Frontal cortex (tissue), 4 donors: ENCODE measurements at places on chromosomes 2 and 18.

DNA sequence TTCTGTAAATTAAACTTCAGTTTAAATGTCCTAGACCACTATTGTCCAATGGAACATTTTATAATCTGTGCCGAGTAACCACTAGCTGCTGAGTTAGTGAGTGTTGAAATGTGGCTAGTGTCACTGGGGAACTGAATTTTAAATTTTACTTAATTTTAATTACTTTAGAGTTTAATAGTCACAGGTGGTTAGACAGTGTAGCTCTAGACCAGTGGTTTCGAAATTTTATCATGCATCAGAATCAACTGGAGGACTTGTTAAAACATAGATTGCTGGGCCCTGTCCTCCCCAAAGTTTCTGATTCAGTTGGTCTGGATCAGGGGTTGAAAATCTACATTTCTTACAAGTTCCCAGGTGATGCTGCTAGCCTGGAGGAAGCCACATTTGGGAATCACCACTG, 110.4 kb downstream of the FMNL2 start:
- DNase-seq, result no peak

DNA sequence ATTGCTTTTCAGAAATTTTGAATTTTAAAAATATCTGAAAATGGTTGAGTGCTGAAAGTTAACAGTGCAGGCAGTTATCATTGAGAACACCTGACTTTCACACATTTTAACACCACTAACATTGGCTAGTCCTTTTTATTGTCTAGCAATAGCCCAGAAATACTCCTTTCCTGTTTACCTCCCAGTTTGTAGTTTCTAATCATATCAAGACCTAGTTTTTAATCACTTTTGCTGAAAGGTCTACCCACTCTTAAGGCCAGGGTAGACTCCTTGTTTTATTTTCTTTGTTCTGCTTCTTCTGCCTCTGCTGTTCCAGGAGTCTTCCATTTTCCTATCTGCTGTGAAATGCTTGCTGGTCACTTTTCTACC, 72.1 kb downstream of the UBE2E3 start:
- DNase-seq, result no peak

- no peak for DNase-seq
These were observed 2.3 kb downstream of the TM4SF20 start for GRCh38 chr2:227376656-227377396.

- no peak for DNase-seq
These were observed 48.0 kb downstream of the HDLBP start for GRCh38 chr2:241267249-241268067.

DNA sequence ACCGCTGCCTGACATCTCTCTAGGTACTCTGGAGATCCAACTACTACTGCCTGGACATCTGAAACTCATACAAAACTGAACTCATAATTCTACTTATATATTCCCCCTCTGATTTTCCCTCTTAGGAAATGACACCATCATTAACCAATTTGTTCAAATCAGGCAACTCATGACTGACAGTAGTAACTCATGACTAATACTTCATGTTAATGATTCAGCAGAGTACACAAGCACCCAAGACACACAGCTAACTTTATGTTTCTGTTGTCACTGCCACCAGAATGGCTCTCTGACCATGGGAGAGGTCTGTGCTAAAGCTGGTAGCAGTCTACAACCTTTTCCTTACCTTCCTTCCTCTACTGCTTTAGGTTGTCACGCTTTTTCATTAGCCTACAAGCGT, 91.1 kb downstream of the ITSN2 start:
- no peak for DNase-seq

GRCh38 chr18:65526099-65526498, 224.7 kb upstream of the CDH7 start:
- no peak for DNase-seq

GRCh38 chr2:232228971-232229894, 149.3 kb upstream of the ALPP start:
- DNase-seq, result no peak

DNA sequence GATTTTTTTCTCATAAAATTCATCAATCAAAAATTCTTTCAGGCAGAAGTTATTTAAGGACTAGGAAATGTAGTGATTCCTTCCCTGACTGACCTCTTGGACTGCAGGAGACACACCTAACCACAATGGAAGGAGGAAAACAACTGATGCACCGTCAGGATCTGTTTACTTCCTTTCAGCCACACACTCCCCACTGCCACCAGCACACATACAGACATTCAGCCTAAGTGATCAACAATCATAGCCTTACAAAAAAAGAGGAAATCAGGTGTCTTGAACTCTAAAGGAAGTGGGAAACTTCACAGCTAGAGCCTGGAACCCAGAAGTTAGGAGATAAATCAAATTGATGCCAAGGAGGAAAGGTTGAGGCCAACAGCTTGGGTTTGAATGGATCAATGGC, 213.5 kb upstream of the ACVR2A start:
- DNase-seq, result no peak

DNA sequence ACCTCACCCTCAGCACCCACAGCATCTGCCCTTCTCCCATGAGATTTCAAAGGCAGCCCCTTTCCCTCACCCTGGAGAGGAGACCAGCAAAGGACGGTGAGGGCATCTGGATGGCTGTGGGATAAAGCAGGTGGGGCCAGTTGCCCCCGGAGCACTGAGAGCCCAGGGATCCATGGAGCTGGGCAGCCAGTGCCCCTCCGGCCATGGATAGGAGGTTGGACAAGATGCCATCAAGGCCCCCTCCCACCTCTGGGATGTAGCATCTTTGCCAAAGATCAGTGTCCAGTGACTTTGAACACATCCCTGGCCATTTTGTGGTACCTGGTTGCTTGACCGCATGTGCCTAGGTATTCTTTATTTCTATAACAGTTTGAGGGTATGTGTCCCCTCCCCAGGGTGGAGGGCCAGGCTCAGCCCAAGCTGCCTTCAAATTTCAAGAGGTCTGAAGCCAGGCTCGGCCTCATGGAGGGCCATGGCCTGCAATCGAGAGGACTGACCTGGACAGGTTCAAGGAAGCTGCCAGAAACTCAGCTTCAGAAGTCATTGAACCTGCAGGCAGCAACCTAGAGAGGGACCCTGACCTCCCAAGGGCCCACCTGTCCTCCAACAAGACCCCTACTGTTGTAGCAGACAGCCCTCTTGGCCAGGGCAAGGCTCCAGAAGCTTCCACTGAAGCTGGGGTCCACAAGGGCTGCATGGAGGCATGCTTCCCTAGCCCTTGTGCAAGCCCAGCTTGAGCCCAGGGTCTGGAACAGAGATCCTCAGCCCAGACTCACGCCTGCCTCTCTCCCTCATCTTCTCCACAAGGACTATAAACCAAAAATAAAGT, 55.5 kb upstream of the BIN1 start:
- no peak for DNase-seq

GRCh38 chr18:72866901-72867745, 664 bp downstream of the NETO1 start:
- DNase-seq, result no peak

GRCh38 chr2:208358758-208359631, 47.6 kb upstream of the PTH2R start:
- no peak for DNase-seq

DNA sequence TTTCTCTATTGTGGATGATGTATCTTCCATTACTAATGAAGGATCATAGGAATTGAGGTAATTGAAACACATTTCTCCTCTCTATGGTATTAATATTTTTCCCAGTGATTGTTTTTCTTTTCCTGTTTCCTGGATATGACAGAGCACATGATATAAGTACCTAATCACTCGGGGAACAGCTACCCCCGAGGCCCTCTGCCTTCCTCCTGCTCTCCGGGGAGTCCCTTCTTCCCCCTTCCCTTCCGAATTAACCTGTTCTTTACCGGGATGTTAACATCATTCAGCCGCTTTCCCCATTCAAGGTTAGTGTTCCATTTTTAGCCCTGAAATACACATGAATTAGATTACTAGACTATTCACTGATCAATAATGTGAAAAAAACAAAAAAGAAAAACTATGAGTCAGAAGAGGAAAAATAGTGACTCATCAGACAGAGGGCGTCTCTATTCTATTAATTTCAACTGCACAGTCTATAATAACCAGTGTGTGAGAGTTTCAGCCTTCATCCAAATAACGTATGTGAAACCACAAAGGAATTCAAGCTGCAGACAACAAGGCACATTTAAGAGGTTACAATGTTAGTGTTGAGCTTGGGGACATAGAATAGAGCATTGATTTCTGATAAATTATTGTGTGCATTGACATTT, 450.8 kb downstream of the DLGAP1 start:
- no peak for DNase-seq

DNA sequence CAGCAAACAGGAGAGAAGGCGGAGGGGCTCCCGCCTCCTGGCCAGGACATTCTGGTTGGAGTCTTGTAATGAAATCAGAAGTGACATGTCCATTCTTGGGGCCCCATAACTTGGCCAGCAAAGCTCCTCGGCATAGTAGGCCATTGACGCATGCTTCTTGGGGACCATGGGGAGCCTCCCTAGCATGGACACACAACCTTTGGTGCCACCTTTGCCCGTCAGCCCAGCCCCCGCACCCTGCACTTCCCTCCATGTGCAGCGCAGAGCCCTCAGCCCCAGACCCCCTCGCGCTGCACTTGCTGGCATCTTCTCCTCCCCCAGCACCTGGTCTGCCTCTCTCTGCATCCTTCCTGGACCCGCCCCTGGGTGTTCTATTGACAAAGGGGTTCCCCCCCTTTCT, 23.1 kb downstream of the DCDC2C start:
- no peak for DNase-seq

- DNase-seq, result no peak
These were observed 413.0 kb downstream of the PTPRM start for GRCh38 chr18:7980136-7980535.

- DNase-seq, result no peak
These were observed 219.0 kb downstream of the ANAPC1 start for GRCh38 chr2:111665011-111665410.

- no peak for DNase-seq
These were observed 116.6 kb upstream of the SMIM21 start for GRCh38 chr18:75544051-75544481.

DNA sequence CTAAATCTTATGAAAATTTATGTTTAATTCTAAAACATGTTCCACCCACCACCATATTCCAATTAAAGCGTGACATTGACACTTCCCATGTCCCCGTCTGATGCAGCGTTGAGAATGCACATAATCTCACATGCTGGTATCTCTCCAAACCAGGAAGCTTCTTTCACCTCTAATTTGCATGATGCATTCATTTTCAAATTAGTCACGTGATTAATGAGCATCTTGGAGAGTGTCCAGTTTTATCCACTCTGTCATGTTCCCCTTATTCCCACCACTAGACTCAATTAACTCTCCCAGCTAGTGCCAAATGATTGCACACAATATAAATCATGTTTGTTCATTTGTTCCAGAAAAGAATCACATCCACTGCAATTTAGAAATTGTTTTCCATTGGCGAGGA, 105.8 kb downstream of the RIT2 start:
- no peak for DNase-seq

GRCh38 chr18:62751341-62751821, 36.0 kb downstream of the PHLPP1 start:
- DNase-seq, result no peak

DNA sequence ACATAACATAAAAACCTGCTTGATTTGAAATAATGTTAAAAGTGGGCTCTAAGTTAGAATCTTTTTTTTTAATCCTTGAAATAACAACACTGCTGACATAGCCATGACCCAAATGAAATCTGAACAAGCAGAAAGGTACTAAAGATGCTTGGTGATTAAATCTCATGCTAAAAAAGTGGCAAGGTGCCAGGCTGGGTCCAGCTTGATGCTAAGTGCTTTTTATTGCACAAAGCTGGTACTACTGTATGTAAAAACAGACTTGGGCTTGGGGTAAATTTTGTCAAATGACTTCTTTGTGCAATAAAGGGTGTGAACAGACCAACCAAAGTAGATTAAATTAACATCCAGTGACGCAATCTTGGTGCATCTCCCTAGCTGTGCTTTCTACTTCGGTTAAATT, 13.4 kb downstream of the BCL11A start:
- DNase-seq, result no peak

- DNase-seq, result no peak
These were observed 60.6 kb downstream of the IRS1 start for GRCh38 chr2:226738821-226739544.

- no peak for DNase-seq
These were observed 258.8 kb downstream of the GLI2 start for GRCh38 chr2:120994301-120994995.

DNA sequence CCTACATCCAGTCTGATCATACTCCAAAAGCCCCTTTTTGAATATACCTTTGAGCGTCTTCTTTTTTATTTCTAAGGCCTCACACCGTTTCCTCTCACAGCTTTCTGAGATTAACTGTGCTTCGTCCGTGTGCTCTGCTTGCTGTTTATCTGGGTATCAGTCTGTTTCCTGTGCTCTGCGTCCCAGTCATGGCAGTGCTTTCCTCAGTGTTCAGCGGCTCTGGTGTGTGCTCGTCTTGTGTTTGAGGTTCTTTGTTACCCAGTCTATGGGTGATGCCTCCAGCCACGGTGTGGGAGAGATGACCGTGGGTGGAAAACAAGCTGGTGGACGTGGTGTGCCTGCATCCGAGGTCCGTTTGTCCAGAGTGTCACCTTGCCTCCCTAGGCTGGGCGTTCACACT, 33.6 kb upstream of the BIN1 start:
- DNase-seq, result no peak

DNA sequence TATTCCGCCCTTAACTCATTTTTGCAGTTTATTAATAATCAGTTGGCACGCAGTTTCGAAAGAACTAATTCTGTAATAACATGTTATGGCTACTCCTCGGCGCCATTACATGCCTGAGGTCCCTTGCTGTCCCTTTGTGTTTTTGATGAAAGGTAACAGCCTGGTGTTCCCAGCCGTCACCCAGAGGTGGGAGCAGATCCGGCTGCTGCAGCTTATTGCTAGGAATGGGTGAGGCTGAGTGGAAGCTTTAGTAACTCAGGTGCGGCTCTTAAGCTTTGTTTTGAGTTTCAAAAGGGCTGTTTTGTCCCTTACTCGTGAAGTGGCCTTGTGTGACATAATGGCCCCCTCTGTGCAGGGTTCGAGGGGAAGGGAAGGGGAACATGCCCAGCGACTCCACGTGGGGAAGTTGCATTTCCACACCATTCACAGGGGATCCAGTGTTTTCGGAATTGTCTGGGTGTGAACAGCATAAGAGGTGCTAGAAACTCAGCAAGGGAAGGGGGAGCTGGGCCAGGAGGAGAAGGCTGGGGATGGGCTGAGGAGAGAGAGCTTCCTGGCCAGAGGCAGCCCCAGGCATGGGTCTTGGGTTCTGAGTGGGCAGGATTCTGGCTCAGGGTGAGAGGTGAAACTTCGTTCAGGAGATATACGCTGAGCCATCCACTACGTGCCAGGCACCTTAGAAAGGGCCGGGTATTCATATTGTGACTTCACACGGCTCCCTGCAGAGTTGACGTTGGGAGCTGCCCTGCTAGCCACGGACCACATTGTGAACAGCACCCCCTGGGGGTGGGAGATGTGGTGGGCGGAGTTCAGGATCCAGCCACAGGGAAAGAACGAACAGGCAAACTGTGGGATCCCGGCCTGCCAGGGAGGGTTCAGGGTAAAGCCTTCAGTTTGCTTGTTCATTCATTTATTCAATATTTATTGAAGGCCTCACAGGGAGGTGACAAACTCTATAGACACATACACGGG, 84.4 kb downstream of the TGOLN2 start:
- peak; percentile 39 for DNase-seq

- no peak for DNase-seq
These were observed 19.7 kb upstream of the ANKRD53 start for GRCh38 chr2:70958759-70959158.

- DNase-seq, result no peak
These were observed 138.1 kb downstream of the PTGR3 start for GRCh38 chr18:75070625-75071483.

GRCh38 chr2:97906307-97906706, 89.4 kb downstream of the TMEM131 start:
- no peak for DNase-seq
